ENCODE measurements at places on chromosomes 11 and 22.
A peak's percentile ranks its signal among the peaks of the same experiment; 100 is the strongest.

DNA sequence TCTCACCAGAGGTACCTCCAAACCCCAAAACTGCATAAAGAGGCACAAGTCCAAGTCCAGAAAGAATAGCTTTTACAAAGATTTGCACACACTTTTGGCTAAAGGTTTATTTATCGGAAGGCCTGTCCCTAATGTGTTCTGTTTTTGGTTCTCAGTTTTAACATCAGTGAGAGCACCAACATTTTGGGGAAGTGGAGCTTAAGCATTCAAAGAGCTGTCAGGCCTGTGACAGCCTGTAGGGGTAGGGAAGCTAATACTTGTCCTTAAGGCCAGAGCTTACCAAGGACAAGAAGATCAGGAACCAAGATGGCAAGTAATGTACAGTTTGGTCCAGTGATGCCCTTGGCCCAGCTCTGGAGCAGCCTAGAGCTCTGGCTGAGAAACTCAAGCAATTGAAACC is 38.9 kb upstream of the SCUBE2 start:
- no peak for DNase-seq

- no peak for DNase-seq
Measured at GRCh38 chr11:62020661-62021060, 53.2 kb upstream of the FTH1 start.

- peak; percentile 48 for DNase-seq
Measured at GRCh38 chr11:6357222-6357621, 33.1 kb upstream of the SMPD1 start.

DNA sequence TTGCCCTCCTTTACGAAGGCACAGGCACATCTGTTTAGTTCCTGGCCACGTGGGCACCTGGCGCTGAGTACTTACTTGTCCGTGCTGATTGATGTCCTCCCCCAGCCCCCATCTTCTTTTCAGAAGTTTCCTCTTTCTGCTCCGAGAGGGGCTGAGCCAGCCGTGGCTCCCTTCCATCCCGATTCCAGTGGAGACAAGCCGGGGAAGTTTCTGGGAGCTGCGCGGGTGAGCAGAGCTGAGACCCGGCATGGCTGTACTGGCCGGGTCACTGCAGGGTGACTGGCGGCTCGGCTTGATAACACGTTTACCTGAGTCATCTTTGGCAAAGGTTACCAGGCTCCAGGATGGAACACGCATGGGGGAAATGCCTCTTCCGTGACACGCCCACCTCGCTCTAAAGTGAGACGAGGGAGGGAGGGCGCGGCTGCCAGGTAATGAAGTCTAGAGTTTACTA is 45.4 kb upstream of the ATXN10 start:
- peak; percentile 91 for DNase-seq

DNA sequence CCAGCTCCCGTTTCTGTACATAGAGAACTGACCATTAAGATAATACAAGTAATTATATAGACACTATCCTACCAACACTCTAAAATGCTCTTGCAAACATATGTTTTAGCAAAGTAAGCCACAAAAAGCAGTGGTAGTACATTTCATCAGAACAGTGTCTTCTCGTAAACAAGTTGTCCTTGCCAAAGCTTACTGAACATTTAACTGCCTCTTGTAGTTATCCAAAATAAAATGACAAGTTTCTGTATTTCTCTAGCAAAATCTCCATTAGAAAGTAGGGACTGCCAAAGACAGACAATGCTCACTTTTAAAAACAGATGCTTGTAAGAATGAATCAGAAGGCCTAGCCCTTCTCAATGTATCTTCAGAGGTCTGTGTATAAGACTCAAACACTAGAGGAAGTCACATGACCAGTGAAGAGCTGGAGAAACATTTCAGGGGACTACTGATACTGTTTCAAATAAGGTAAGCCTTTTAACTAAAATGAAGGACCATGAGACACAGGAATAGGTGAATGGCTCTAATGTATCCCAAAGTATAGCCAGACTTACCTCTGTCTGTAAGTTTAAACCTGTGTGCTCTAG is 7.8 kb upstream of the ZC3H12C start:
- no peak for DNase-seq

DNA sequence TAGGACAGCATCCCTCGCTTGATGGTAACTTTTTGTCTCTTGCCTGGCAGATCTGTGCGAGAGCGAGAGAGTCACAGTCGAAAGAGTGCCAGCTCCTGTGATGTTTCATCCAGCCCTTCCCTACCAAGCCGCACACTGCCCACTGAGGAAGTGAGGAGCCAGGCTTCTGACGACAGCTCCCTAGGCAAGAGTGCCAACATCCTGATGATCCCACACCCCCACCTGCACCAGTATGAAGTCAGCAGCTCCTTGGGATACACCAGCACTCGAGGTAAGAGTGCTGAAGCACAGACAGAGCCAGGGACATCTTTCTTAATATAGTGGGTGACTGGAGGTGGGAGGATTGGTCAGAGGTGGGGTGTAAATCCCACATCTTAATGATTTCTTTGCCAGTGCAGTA is 61.1 kb downstream of the DEPDC5 start:
- no peak for DNase-seq

GRCh38 chr11:130804306-130805076 is 111.8 kb downstream of the SNX19 start:
- peak; percentile 39 for DNase-seq

GRCh38 chr11:2721210-2721916 is 21.6 kb upstream of the KCNQ1OT1 start:
- DNase-seq, result no peak

DNA sequence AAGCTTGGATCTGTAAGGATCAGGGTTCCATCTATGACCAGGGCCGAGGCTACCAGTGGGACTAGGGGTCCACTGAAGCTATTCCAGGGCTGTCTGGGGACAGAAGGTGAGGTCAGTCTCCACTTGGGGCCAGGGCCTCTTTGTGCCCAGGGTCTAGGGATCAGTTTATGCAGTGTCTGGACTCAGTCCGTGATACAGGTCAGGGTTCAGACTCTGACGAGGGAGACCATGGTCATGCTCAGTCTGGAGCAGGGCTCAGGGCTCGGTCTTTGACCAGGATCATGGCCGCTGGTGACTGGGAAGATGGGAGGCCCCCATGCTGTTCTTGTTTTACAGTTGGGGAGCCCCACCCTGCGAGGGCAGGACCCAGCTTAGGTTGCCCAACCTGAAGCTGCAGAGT is 11.8 kb downstream of the TSSC4 start:
- DNase-seq, result no peak

GRCh38 chr22:30574095-30574981 is at the start of gene GAL3ST1:
TSS of gene GAL3ST1 (minus strand) at chr22:30574665. CDS start at chr22:30557392, 17,273 bp downstream.
- DNase-seq, result no peak

DNA sequence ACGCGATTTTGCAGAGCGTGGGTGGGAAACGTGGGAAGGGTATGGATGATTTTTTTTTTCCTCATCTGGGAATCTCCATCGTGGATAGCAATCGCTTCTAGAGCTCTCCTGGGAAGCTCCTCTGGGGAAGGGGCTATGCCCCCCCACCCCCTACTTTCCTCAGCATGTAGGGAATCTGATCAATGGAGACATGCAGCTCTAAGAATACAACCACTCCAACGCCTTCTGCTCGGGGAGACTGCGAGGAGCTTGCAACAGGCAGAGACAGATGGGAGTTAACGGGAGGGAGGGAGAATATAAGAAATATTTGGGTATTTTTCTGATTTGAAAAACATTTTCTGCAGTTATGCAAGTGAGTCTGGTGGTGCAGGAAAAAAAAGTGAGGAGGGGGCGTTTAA is 104.6 kb upstream of the HSD17B12 start:
- DNase-seq, result no peak

DNA sequence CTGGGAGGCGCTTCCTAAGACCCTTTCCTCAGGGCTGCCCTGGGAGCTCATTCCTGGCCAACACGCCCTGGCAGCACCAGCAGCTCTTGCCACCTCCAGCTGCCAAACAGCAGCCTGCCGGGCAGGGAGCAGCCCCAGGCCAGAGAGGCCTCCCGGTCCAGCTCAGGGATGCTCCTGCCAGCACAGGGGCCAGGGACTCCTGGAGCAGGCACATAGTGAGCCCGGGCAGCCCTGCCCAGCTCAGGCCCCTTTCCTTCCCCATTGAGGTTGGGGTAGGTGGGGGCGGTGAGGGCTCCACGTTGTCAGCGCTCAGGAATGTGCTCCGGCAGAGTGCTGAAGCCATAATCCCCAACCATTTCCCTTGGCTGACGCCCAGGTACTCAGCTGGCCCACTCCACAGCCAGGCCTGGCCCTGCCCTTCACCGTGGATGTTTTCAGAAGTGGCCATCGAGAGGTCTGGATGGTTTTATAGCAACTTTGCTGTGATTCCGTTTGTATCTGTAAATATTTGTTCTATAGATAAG is 7.6 kb downstream of the SLC39A13 start:
- peak; percentile 88 for DNase-seq

GRCh38 chr11:65558002-65558929 is at the start of gene LTBP3:
TSS of gene LTBP3 (minus strand) at chr11:65558359. CDS start at chr11:65557959, 400 bp downstream.
- peak; percentile 83 for DNase-seq

GRCh38 chr11:121372671-121373429 is 79.3 kb upstream of the SORL1 start:
- DNase-seq, result no peak

DNA sequence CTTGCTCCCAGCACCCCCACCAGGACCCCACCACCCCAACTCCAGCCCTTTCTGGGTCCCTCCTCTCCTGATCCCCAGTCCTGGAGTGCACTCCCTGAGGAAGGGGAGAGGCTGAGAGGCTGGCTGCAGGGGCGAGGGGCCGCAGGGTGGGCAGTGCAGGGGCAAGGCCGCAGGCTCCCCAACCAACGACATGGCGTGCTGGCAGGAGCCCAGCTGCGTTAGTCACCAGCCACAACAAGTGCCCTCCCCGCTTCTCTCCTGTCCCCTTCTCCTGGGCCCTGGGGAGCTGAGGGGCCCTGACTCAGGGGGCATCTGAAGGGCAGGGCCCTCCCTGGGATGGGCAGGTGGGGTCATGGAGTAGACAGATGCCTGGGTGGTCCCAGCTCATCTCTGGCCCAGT is 2.3 kb downstream of the CABP7 start:
- no peak for DNase-seq

DNA sequence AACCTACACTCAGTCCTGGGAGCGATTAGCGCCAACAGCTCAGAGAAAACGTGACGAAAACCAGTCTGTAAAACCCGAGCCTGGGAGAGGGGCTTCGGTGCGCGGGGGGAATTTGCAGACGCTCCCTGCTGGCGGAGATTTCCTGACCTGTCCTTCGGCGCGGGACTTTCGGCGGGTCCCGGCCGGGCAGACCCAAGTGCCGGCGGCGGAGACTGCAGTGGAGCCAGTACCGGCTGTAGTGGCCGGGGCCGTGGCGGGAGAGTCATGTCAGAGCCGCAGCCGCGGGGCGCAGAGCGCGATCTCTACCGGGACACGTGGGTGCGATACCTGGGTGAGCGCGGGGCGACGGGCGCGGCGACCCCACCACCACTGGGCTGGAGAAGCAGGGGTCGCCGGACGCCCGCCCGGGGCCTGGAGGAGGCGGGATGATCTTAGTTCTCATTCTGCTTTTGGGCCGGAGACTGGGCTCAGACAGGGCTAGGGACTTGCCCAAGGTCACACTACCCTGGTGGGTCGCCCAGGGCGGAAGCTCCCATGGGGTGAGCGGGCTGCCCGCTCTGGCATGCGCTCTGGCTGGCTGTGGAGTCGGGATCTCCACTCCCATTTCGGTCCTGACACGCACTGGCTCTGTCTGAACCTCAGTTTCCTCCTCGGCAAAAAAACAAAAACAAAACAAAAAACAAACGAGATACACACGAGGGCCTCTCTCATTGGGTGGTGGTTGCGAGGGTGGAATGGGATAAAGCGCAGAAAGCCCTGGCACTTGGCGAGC is at the start of gene MTFP1:
Gene MTFP1, plus strand, starts transcription at position 153 of the 772 bp plus-strand sequence. Its CDS starts 112 bp downstream, at position 265.
- peak; percentile 60 for DNase-seq

DNA sequence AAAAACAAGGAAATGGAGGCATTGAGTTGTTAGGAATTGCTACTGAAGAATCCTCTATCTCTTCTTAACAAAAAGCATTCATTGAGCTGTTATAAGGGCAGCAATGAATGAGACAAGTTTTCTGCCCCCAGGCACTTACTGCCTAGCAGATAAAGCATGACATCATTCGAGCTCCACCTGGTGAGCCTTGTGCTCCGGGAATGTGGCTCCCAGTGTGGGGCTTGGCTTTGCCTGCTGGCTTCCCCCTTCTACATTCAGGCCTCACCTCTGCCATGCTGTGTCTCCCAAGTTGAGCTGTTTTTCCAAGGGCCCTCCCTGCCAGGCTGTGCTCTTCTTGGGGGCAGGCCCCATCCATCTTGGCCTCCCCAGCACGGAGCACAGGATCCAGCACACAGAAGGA is 56.9 kb upstream of the EIF3D start:
- no peak for DNase-seq

DNA sequence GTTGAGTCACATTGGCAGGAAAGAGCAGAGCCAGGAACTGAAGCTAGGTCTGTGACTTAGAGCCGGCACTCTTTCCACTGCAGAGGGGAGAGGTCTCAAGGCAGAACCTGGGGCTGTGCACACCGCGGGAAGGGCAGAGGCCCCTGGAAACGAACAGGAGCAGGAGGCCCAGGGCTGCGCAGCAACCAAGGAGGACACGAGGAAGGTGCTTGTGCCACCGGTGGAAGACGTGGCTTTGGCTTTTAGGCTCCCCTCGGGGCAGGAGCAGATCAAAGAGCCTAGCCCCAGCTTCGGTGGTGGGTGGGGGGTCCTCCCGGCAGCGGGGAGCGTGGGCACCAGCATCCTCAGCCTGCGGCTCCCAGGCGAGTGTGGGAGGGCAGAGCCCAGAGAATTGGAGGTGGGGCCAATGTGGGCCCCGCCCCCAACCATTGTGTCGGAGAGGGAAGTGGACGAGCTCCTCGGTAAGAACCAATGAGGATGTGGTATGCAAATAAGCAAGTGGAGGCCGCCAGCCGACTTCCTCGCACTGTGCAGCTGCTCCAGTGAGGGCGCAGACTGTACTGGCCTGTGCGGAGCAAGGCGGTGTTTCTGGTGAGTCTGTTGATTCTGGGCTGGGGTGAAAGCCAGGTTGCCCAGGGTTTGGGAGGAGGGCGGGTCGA is at the start of gene CCDC116:
Gene CCDC116, plus strand, starts transcription at position 524 of the 659 bp plus-strand sequence. CDS start 422 bp downstream, outside the sequence.
- no peak for DNase-seq

DNA sequence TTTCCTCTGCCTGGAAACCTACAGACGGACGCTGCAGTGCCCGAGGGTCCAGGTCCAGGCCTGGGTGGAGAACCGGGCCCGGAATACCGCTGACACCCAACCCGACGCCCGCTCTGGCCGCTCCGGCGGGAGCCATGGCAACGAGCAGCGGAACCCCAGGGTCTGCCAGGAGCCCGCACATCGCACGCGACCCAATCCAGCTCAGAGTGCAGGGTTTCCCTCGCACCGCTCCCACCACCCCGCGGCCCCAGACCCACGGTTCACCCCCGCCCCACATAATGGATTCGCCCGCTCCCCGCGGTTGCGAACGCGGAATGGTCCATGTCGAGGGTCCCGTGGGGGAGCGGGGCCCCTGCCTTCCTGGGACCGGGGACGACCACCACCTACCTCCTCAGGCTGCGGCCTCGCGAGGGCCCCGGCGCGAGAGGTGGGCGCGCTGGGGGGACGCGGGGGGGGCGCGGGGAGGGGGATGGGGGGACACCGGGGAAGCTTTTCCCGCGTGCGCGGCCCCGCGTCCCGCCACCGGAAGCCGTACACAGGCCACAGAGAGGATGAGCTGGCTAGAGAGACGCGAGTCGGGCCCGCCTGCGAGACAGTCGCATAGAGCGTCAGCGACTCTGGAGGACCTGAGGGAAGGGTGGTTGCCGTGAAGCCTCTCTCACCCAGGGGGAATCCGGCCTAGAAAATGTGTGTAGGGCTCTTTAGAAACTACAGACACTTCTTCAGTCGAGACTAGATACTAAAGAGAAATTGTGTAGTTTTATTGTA is at the start of gene SSRP1:
Gene SSRP1, minus strand, starts transcription at position 550 of the 768 bp plus-strand sequence. CDS start 771 bp downstream, outside the sequence.
- peak; percentile 88 for DNase-seq

Data from ureter (tissue), 1 donor.